ENCODE measurements at places on chromosomes 3 and 15. TPM values are rescaled to one million over a fixed set of nuclear protein-coding genes. Genes with fewer than 3 reads are reported as not detected.

The WNT5A gene
- 0.52 TPM for total RNA-seq

The C2CD4B gene
- 4.4 TPM for total RNA-seq

The FBXO22 gene
- 18.3 TPM for total RNA-seq

The KNG1 gene
- total RNA-seq, result not detected

The ATP8B4 gene
- 43.9 TPM for total RNA-seq

The CCDC32 gene
- total RNA-seq, result 32.0 TPM

The CLSTN2 gene
- 20.6 TPM for total RNA-seq

The UBAP1L gene
- total RNA-seq, result 5.4 TPM

The MLF1 gene
- total RNA-seq, result 8.7 TPM

Measured in aorta (tissue), 5 donors.